Activated CD4-positive, alpha-beta memory T cell treated with anti-CD3 and anti-CD28 coated beads for 36 hours (primary cell): ENCODE measurements at places on chromosomes 7 and 10. TPM values are rescaled to one million over a fixed set of nuclear protein-coding genes. Genes with fewer than 3 reads are reported as not detected.
A peak's percentile ranks its signal among the peaks of the same experiment; 100 is the strongest.

Gene SH2B2
- total RNA-seq = 4.7 TPM

Gene AKR1C4
- total RNA-seq = not detected

GRCh38 chr7:106657085-106657991, 3.6 kb downstream of the CCDC71L start:
- no peak for DNase-seq

GRCh38 chr7:128812514-128813168, 17.6 kb upstream of the FLNC start:
- no peak for DNase-seq

DNA sequence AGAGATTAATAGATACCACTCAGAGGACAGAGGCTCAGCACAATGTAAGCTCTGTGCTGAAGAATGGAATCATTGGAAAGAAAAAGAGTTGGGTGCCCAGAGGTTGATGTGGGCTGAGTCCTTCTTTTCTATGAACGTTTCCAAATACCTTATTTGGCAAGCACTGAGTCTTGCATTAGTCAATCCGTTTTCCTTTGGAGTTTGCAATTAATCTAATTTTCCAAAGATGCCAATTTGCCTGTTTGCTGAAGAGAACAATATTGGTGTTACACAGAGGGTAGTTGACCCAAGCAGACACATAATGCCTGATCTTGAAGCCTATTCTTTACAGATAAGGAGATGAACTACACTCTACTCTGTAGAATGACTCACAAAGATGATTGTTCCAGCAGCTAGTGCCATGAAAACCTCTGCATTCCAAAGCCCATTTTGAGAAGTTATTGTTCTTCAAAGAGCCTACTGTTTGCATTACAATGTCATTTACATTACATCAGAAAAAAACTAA, 55.4 kb upstream of the MET start:
- DNase-seq = no peak

Gene GTF2I
- total RNA-seq = 116 TPM

Gene CHST15
- 0.12 TPM for total RNA-seq

Gene OR2A25
- not detected for total RNA-seq

GRCh38 chr10:78947226-78947625, 121.5 kb upstream of the ZMIZ1 start:
- DNase-seq = no peak

DNA sequence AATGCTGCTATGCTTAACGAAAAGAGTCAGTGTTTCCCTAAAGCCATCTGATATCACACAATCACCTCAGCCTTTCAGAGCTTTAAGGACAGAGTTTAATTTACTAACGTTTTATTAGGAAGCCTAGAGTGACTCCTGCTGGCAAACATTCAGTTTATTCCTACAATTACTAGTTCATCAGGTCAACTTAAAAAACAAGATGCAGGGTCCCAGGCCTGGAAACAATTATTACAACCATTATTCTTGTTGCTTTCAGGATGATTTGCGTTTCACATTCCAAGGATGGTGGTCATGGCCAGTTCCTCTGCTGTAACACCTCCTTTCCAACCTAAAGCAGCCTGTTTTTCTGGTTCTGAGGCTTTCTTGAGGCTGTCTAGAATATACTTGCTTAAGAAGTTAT, 1.5 kb upstream of the FAM53B start:
- DNase-seq = no peak

GRCh38 chr7:157152391-157152937, 13.7 kb downstream of the UBE3C start:
- DNase-seq = no peak

Gene SFRP4
- total RNA-seq = not detected

DNA sequence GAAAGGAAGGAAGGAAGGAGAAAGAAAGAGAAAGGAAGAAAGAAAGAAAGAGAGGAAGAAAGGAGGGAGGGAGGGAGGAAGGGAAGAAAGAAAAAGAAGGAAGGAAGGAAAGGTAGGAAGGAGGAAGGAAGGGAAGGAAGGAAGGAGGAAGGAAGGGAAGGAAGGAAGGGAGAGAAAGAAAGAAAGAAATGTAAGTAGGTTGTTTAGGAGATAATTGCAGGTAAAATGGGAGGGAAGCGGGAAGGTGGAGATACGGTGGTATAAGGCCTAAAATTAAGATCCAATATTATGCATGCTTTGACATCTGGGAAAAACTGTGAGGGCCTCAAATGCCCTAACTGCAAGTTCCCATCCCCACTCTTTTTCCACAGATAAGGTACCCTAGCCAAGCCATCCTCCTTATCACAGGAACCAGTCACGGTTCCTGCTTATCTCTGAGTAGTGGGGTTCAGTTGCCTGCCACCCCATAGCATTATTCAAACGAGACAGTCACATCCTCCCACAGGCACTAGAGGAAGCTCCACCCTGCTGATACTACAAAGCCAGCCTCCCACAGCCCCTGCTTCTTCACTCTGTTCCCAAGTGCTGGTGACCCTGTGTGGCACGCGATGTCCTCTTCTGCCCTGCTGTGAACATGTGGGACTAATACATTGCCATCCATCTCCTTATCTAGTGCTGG, 28.7 kb downstream of the ST8SIA6 start:
- DNase-seq = peak; percentile 52

- no peak for DNase-seq
Observed at GRCh38 chr7:73737491-73738219, 947 bp downstream of the ABHD11 start.

Gene KIF11
- 57.3 TPM for total RNA-seq

Gene FGFBP3
- total RNA-seq = 1.2 TPM

GRCh38 chr10:104928734-104929133, 287.6 kb downstream of the SORCS3 start:
- DNase-seq = no peak

Gene BRI3
- 52.0 TPM for total RNA-seq

GRCh38 chr7:69187824-69188333, 410.4 kb upstream of the AUTS2 start:
- DNase-seq = no peak

- DNase-seq = peak; percentile 50
Observed at GRCh38 chr7:54995610-54996363, 23.0 kb upstream of the EGFR start.

Gene OR2A1
- not detected for total RNA-seq

Gene LRRC4
- total RNA-seq = 0.74 TPM

GRCh38 chr10:46254467-46254866, 32.3 kb upstream of the ANTXRL start:
- DNase-seq = no peak

DNA sequence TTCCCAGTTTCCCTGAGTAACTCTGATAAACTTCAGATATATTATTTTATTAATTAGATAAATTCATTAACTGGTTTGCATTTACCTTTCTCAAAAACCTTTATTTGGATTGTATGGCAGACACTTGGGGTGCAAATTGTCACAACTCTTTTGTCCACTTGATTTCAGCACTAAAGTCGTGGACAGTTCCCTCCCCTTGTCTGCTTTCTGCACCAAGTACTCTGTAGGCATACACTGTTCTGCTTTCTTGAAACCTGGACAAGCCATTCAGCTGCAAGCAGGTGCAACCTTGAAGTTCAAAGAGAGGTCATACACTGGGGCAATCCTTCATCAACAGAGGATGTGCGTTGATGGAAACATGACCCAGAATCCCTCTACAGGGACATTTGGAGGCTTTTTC, 162.9 kb downstream of the ARL5B start:
- no peak for DNase-seq

DNA sequence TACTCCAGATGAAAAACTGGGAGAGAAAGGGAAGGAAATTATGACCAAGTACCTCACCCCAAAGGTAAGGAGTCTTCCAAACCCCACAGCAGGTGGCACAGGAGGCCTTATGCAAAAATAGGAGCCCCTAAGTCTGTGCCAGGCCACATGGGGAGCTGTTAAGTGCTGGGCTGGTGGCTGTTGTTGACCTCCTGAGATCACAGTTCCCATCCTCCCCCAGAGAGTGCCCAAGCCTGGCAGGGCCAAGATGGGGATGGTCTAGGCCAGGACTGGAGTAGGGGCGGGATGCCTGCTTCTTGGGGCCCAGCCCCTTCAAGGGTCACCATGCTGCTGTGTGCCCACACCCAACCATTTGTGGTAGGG, 145.8 kb downstream of the RGS10 start:
- DNase-seq = no peak

GRCh38 chr7:37007268-37007667, 283.0 kb upstream of the AOAH start:
- no peak for DNase-seq

Gene OIT3
- not detected for total RNA-seq

GRCh38 chr10:34732926-34733325, 82.2 kb downstream of the PARD3 start:
- no peak for DNase-seq

DNA sequence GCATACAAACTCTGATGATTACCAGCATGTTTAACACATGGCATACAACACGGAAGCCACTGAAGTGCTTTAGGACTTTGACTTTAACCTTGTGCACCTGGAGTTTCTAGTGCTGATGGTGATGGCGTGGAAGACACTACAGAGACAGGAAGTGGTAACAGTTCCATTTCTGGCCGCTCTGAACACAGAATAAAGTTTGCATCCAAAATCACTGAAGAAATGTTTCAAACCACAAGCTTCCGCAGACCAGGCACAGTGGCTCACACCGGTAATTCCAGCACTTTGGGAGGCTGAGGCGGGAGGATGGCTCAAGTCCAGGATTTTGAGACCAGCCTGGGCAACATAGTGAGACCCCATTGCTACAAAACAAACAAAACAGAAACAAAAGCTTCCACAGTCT, 40.3 kb upstream of the TNPO3 start:
- DNase-seq = peak; percentile 24

Gene SEMA3E
- not detected for total RNA-seq

Gene TAS2R40
- total RNA-seq = not detected

DNA sequence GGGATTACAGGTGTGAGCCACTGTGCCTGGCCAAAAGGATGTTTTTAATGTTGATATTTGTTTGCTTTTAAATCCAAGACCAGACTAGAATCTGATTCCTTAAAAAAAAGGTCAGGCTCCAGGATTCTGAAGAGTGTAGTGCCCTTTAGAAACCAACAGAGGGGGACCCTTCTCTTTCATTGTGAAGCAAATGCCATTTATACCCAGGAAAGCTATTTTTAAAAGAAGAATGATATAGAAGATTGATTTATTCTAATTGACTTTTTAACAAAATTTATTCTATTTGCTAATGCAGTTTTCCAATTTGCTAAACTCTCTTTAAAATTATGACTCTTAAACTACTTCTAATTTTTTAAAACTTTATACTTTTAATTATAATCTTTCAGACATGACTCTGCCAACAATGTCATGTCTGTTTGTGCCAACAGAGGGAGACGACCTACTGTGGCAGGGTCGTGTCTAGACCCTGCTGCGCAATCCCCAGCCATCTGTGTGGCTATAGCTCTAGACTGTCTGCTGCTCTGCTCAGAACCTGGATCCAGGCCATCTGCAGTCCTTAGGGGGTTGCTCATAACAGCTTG, 201.0 kb upstream of the IMMP2L start:
- DNase-seq = no peak

Gene ANKRD61
- 0.33 TPM for total RNA-seq

DNA sequence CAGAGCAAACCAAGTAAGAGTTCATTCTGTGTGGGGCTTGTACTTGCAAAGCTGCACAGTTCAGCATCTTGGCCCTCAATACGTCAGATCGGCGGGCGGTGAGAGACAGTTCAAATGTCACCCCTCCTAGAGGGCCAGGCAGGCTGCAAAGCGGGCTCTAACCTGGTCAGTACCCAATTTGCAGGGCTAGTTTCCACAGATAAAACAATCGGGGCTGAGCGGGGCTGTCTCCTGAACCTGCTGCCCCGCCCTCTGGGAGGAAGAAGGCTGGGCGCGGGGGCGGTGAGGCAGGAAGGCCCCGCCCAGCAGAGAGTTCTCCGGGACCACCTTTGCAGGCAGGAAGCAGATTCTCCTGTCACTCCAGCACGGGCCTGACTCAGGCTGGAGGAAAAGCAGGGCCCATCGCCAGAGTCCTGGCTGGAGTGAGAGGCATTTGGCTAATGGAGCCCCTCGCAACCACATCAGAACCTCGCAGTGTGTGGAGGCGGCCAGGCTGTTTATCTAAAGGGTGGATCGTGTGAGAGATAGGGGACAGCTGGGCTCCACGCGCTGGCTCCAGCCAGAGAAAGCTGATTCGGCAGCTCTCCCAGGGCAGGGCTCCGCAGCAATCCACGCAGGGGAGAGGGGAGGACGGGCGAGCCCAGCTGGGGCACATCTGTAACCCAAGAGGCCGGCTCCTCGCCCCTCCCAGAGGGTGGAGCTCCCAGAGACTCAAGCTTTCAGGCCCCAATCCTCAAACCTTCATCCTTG, 83.1 kb downstream of the SH3PXD2A start:
- DNase-seq = peak; percentile 75

DNA sequence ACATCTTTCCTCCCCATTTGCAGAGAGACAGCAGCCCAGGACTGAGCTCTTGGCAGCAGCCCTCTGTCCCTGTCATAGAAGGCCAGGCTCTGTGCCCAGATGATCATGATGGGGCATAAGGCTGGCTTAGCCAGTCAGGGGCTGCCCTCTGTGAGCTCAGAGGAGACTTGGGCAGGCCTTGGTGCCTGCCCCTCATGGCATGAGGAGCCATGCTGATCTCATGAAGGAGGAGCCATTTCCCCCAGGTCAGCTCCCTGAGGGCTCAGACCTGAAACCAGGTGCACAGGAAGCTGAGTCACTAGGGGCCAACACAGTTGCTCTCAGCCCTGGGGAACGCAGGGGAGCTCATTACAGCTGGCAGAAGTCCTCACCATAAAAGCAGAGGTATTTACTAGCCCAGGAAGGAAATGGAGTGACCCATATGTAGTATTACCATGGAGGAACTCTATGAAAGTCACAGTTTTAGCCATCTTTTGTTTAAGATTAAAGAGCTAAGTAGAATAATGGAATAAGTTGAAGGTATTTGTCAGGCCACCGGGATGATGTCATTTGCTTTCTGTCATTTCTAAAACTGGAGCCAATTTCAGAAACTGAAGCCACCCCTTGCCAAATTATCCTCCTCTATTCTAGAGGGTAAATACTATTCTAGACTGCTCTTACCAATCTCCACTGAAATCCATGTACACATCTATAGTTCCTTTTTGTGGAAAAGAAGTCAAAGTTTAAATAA, 362.4 kb upstream of the ZNF32 start:
- DNase-seq = peak; percentile 36

Gene FERD3L
- total RNA-seq = not detected

GRCh38 chr7:148750442-148751355, 52.0 kb downstream of the CUL1 start:
- DNase-seq = no peak

Gene ZNF273
- total RNA-seq = 9.6 TPM

DNA sequence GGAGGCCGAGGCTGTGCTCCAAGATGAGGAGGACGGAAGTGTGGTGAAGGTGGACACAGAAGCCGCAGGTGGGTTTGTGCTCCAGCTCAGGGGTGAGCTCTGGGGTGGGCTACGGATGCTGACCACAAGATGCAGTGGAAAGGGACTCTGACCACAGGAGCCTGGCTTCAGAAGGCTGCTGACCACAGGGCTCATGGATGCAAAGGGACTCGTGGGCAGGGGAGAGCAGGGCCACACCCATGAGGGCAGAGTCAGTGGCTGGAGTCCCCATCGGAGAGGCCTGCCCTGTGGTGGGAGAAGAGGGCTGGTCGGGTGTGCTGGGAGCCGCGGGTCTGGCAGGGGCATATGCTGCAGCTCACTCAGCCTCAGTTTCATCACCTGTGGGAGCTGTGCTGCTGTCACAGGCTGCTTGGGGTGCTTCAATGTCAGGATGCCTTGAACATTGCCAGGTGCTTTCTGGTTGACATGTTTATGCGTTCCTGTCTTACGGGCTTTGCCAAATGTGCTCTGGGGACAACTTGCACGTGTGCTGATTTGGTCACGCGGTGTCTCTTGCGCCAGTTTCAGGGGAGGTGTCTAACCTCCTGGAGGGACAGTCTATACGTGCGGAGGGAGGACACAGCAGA, 13.7 kb downstream of the SCART1 start:
- no peak for DNase-seq

GRCh38 chr10:851901-852300, 79.6 kb downstream of the LARP4B start:
- no peak for DNase-seq

Gene AUTS2
- total RNA-seq = 4.7 TPM

Gene ZNF853
- total RNA-seq = 0.99 TPM
